ENCODE measurements at places on chromosomes 7 and 10.

GRCh38 chr7:141272417-141272816, 198.6 kb downstream of the TMEM178B start:
- DNase-seq, result no peak

DNA sequence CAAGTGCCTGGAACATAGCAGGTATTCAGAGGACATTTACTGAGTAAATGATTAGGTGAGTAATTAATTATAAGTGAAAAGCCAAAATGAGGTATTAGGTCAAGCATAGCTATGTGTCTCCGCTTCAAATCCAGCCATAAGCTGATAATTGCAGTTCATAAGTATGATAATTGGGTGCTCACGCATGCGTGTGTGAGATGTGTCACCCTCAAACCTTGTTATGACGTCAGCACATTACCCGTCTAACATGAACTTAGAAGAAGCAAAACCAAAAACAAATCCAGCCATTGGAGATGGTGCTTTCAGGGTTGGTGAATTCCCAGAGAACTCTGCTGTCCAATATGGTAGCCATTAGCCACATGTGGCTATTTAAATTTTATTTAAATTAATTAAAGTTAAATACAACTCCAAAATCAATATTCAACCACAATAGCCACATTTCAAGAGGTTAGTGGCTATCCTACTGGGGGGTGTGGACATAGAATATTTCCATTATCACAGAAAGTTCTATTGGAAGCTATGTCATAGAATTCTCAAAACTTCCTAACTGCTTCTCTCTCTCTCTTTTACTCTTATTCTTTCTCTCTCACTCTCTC, at the start of gene CPA5:
CPA5 (plus strand) TSS at position 546 of the 596 bp plus-strand sequence. CDS start 1,670 bp downstream, outside the sequence.
- DNase-seq, result no peak

- DNase-seq, result no peak
These were observed 46.1 kb downstream of the CYTH3 start for GRCh38 chr7:6226194-6226799.

- DNase-seq, result no peak
These were observed 642.8 kb downstream of the TNS3 start for GRCh38 chr7:46939089-46939488.

DNA sequence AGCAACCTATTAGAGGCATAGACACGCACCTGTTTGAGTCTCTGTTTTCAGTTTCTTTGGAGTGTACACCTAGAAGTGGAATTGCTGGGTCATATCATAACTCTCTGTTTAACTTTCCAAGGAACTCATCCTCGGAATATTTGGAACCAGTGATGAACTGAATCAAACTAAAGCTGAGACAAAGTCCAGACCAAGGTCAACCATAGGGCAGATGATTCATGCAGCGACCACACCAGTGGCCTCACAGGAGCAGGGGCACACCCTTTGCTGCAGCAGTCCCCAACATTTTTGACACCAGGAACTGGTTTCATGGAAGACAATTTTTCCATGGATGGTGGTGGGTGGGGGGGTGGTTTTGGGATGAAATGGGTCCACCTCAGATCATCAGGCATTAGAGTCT, 4.9 kb upstream of the OPTN start:
- no peak for DNase-seq

DNA sequence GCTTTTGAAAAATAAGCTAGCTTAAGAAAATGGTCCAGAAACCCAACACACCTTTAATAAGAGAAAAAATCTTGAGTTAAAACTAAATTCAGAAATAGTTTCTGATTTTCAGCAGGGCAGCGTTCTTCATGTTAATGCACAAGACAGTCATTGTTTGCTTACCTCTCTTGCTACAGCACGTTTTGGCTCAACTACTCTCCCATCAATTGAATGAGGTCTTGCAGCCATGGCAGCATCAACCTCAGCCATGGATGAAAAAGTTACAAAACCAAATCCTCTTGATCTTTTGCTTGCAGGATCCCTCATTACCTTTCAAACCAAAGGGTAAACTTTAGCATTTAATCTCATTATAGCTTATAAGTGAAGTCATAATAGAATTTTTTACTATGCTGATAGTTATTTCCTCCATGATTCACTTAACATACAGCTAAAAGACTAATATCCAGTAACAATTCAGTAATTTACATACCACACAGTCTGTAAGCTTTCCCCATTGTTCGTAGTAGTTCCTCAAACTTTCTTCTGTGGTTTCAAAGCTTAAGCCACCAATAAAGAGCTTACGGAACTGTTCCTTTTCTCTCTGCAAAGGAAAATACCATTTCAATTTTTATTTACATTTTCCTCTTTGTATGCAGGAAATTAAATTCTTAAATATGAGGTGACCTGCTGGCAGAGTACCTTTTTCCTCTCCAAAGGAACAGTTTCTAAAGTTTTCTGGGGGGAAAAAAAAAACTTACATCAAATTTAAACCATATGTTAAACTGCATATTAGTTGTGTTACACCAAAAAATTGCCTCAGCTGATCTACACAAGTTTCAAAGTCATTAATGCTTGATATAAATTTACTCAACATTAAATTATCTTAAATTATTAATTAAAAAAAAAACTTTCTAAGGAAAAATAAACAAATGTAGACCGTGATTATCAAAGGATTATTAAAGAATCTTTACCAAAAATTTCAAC, 3.1 kb downstream of the HNRNPA2B1 start:
- DNase-seq, result no peak

DNA sequence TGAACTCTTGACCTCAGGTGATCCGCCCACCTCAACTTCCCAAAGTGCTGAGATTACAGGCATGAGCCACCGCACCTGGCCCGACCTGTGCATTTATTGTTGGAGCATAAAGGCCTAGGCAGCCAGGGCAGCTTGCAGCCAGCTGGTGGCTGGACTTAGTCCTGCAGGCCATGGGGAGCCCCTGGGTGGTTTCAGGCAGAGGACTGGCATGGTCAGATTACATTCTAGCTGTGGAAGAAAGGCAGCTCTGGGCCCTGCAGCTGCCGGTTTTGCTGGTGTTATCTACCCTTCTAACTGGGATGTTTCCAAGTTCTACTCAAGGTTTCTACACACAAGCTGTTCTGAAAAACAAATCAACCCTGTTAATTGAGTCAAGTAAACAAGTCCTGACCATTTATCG, 22.7 kb upstream of the MKRN1 start:
- no peak for DNase-seq

GRCh38 chr7:21923658-21924057, 22.0 kb downstream of the CDCA7L start:
- DNase-seq, result peak; percentile 39

DNA sequence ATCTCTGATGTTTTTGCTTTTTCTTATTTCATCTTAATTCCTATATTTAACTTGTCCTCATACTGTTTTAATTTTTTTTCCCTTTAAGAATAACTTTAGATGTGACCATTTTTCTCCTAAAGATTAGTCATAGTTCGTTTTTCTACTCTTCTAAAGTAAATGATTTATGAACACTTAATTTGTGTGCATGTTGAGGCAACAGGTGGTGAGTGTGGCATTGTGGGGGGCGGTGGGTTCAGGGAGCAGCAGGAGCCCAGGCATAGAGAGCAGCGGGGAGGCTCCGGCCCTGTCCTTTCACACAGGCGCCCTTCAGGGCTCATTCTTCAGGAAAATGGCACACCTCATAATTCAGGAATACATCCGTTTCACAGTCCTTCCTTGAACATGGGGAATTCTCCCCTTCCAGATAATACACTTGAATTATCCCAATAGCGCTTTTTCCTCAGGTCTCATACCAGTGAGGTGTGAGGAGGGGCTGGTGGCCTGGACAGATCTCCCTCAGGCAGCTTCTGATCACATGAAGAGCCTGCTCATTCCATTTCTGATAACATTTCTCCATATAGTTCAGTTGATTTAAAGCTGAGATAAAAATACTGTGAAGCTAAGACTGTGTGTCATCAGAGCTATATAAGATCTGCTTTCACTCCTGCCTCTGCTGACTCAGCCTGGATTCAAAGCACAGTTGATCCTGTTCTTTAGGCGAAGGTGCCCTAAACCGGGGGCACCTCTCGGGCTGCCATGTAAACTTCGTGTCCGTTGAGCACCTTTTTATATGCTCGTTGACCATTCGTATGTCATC, 40.2 kb downstream of the CUL1 start:
- no peak for DNase-seq

GRCh38 chr7:111173990-111174389, 83.1 kb downstream of the LRRN3 start:
- no peak for DNase-seq

- no peak for DNase-seq
These were observed 28.7 kb downstream of the CSGALNACT2 start for GRCh38 chr10:43166880-43167497.

GRCh38 chr7:150966002-150966401, 12.1 kb downstream of the KCNH2 start:
- DNase-seq, result no peak

GRCh38 chr10:103106539-103106938, 86.5 kb downstream of the NT5C2 start:
- no peak for DNase-seq

DNA sequence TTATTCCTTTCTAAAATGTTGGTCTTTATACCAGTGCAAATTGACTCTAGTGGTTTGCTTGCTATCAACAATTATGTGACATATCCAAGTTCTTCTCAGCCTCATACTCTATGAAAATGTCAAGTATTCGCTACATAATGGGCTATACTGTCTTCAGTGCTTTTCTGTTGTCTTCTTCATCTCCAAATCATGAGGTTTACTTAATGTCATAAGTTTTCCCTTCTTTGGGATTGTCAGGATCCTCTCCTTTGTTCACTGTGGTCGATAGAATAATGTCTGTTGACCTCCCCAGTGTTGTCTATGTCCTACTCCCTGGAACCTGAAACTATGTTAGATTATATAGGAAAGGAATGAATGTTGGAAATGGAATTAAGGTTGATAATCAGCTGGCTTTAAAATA, 16.4 kb upstream of the RALA start:
- DNase-seq, result no peak

GRCh38 chr7:47435889-47436312, 146.0 kb downstream of the TNS3 start:
- no peak for DNase-seq

DNA sequence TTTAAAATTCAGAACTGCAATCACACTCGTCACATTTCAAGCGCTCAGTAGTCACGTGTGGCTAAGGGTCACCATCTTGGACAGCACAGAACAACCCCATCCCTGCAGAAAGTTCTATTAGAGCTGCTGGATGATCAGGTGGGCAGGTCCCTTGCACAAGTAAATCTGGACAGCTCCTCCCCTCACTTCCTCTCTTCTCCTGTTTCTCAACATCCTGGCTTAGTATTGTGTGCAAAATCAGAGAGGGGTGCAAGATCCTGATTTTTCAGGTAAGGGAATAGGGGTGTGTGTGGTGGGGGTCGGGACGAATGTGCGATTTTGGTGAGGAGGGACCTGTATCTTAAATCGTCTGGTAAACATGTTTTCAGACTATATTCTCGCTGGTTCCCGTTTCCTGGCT, at the start of gene GIMAP4:
GIMAP4 (plus strand) TSS at position 222 of the 400 bp plus-strand sequence. CDS start 2,512 bp downstream, outside the sequence.
- no peak for DNase-seq

- peak; percentile 20 for DNase-seq
These were observed 120.0 kb upstream of the PLPP4 start for GRCh38 chr10:120336911-120337540.

GRCh38 chr7:73844848-73845460, 2.6 kb upstream of the METTL27 start:
- DNase-seq, result no peak

- DNase-seq, result no peak
These were observed 104.4 kb upstream of the FGFR2 start for GRCh38 chr10:121702351-121703320.

- DNase-seq, result no peak
These were observed 47.9 kb upstream of the SKAP2 start for GRCh38 chr7:26912338-26912737.

GRCh38 chr7:41297166-41297565, 405.7 kb downstream of the INHBA start:
- no peak for DNase-seq
